Right ventricle myocardium superior (tissue), 1 donor: ENCODE measurements at places on chromosomes 5 and 9.

DNA sequence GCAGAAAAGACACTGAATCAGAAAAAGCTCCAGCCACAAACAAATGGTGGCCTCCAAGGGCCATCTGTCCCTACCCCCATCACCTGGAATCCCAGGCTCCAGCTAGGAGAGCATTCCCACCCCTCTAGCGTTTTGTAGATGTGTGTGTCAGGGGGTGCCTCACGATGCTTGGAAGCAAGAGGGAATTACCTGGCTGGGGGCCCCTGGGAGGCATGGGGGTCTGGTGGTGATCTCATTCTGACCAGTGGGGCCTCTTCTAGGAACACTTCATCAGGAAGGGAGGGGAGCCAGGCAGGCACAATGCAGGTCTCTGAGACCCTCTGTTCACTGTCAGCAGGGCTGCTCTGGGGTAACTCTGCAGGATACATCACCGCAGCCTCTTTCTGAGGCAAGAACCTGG is 6.0 kb downstream of the SHROOM1 start:
- DNase-seq: no peak

DNA sequence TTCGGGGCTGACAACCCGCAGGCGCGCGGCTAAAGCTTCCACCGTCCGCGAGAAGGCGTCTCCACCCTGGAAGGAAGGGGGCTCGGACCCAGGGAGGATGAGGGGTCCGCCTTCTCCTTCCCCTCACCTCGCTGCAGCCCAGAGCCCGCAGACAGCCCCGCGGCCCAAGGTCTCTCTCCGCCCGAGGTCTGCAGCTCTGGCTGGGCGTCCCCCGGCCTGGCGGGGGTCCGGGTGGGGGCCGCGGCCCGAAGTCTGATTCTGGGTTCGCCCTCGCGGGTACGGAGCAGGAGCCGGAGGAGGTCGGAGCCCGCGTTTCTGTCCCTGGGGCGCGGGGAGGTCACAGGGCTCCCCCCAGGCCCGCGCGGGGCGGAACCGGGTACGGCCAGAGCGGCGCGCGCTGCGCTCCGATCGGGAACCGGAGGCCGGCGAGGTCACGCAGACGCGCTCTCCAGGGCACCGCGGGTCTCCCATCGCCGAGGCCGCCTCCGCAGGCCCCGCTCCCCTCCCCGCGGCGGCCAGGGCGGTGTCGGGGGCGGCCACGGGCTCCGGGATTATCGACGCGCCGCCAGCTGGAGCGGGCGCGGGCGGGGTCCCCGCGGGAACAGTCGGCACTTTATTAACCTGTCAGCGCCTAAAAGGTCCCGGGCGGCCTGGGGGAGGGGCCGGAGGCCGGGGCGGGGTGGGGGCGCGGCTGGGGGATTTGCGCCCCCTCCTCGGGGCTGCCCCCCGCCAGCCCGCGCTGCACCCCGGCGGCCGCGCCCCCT is 11.6 kb downstream of the LHX3 start:
- DNase-seq: no peak

GRCh38 chr9:6234014-6234413 is 18.4 kb downstream of the IL33 start:
- no peak for DNase-seq

- no peak for DNase-seq
Observed at GRCh38 chr5:64418013-64418412, 87.8 kb upstream of the RGS7BP start.
